HepG2 (cell line): ENCODE measurements at places on chromosomes 16 and 17. TPM values are rescaled to one million over a fixed set of nuclear protein-coding genes. Genes with fewer than 3 reads are reported as not detected.

- peak overlapping the region; percentile 74 for H3K4me3 ChIP-seq
- H3K4me1 ChIP-seq, result peaks cover 12% of the 10 kb centered on the region
- peaks cover 66% of the 10 kb centered on the region for H3K27me3 ChIP-seq
- no peak overlapping the region for H3K27ac ChIP-seq
Measured at GRCh38 chr17:47850373-47850691, 631 bp downstream of the SP6 start.

DNA sequence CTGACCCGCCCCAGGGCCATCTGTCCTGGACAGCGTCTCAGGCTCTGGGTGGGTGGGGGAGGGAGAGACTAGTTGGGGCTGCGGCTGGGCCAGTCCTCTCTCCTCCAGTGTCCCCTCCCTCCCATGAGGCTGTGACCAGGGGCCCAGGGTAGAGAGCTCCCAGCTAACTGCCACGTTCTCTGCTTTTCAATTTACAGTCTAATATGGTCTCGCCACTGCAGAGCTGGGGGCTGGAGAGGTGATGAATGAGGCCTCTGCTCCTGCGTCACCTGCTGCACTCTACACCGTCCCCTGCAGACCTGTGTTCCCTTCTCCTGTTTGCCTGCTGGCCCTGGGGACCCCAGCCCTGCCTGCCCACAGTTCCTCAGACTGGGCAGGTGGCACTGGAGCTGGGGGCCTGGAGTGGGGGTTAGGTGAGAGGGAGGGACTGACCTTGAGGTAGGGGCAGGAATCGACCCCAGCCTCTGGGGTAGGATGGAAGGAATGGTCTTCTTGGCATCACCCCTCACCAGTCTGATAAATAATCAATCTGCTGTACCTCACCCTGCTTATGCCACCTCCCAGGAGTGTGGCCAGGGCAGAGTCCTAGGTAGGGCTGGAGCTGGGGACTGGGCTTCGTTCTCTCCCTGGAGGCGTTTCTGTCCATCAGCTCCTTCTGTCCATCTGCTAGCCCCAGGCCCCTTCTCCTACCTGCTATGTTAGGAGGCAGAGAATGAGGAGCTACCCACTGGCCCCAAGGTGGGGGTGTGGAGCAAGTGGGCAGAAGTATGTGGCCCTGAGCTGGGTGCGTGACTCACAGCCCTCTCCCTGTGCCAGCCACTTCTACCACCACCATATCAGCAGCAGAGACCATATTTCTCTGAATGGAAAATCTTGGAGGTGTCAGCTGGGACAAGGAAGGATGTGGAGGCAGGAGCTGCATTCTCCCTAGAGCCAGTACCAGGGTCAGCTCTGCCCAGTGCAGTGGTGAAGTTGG, 12.9 kb downstream of the SEZ6 start:
- DNase-seq, result no peak
- H3K4me3 ChIP-seq, result no peak overlapping the region
- no peak overlapping the region for H3K27ac ChIP-seq
- H3K27me3 ChIP-seq, result peaks cover 2% of the 10 kb centered on the region; the same call in 1 of the 2 replicates
- peaks cover 69% of the 10 kb centered on the region for H3K4me1 ChIP-seq
- no peaks in the 10 kb centered on the region for H3K36me3 ChIP-seq

GRCh38 chr17:16866436-16866835, 105.5 kb downstream of the TNFRSF13B start:
- H3K27me3 ChIP-seq, result no peaks in the 10 kb centered on the region
- H3K4me3 ChIP-seq, result no peak overlapping the region
- H3K4me1 ChIP-seq, result no peaks in the 10 kb centered on the region
- DNase-seq, result no peak

- no peak overlapping the region for H3K4me3 ChIP-seq
- no peak for DNase-seq
- H3K27me3 ChIP-seq, result 0 out of 3 replicates have a peak, but pooled peaks cover 3% of the 10 kb centered on the region
- no peaks in the 10 kb centered on the region for H3K36me3 ChIP-seq
- peaks cover 30% of the 10 kb centered on the region for H3K4me1 ChIP-seq
Measured at GRCh38 chr17:40597556-40598300, 32.5 kb upstream of the CCR7 start.

GRCh38 chr16:75761108-75761507, 34.8 kb upstream of the CPHXL start:
- H3K4me1 ChIP-seq, result no peaks in the 10 kb centered on the region
- H3K27me3 ChIP-seq, result no peaks in the 10 kb centered on the region
- H3K4me3 ChIP-seq, result no peak overlapping the region
- DNase-seq, result no peak

The TMEM98 gene
- total RNA-seq, result 77.3 and 103 TPM in 2 replicates

The TM4SF5 gene
- 15.6 and 30.1 TPM in 2 replicates for total RNA-seq

DNA sequence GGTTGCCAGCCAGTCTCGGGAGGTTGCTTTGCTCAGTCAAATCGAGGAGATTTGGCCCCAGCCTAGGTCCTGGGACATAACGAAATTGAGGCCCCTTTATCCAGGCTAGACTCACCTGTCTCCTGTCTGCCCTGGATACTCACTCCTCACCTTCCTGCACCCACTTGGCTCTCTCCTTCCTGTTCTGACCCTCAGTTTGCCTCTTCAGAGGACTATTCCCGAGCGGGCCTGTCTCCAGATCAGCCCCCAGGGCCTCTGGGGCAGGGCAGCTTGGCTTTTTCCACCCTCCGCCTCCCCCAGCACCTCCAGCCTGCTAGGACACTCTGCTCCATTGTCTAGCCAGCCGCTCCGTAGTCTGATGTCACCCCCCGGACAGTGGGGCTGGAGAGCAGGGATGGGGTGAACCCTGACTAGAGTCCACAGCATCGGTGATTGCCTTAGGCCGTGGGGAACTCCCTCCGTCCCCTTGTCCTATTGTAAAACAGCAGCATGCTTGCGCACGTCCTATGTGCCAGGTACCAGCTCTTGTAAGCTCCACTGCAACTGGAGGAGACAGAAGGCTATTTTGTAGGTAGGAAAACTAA, 8.8 kb downstream of the WFIKKN2 start:
- peak overlapping the region; percentile 2; the same call in 1 of the 2 replicates for H3K4me3 ChIP-seq
- H3K27me3 ChIP-seq, result peaks cover 6% of the 10 kb centered on the region; the same call in 1 of the 2 replicates
- peak; percentile 90 for DNase-seq
- no peaks in the 10 kb centered on the region for H3K36me3 ChIP-seq
- H3K27ac ChIP-seq, result peak overlapping the region; percentile 12

GRCh38 chr17:17911001-17911613, 61.1 kb downstream of the TOM1L2 start:
- H3K4me3 ChIP-seq, result no peak overlapping the region
- no peak for DNase-seq
- peak overlapping the region; percentile 58 for H3K27ac ChIP-seq
- peaks cover 47% of the 10 kb centered on the region for H3K4me1 ChIP-seq

- no peak for DNase-seq
- peaks cover 7% of the 10 kb centered on the region for H3K36me3 ChIP-seq
- H3K27me3 ChIP-seq, result no peaks in the 10 kb centered on the region; the same call in 1 of the 2 replicates
Measured at GRCh38 chr17:40356990-40357881, 7.3 kb downstream of the GJD3 start.

GRCh38 chr16:57643910-57644309, 15.5 kb downstream of the ADGRG1 start:
- no peak for DNase-seq
- no peaks in the 10 kb centered on the region for H3K27me3 ChIP-seq
- H3K4me1 ChIP-seq, result peaks cover 55% of the 10 kb centered on the region
- H3K4me3 ChIP-seq, result no peak overlapping the region
- no peak overlapping the region for H3K27ac ChIP-seq

DNA sequence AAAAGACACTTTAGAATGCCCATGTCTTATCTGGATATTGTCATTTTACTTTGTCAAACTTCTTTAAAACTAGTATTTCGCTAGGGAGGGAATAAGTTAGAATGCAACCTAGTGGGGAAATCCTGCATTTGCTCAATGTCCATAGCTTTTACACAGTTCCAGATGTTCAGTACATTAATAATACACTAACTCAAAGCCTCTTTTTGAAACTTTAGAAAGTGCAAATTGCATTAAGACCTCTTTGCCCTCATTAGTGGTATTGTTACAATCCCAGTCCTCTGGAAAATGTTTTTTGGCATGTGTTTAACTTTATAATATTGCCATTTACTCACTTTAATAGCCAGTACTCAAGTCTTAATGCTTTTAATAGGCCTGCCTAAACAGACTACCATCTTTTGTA, 106.8 kb downstream of the BRIP1 start:
- H3K27ac ChIP-seq, result no peak overlapping the region
- H3K36me3 ChIP-seq, result peaks cover 1% of the 10 kb centered on the region; the same call in 1 of the 2 replicates
- no peaks in the 10 kb centered on the region for H3K27me3 ChIP-seq
- no peaks in the 10 kb centered on the region for H3K4me1 ChIP-seq

GRCh38 chr17:1783834-1784611, 22.2 kb downstream of the SERPINF1 start:
- peaks cover 7% of the 10 kb centered on the region for H3K4me1 ChIP-seq
- H3K4me3 ChIP-seq, result no peak overlapping the region
- DNase-seq, result peak; percentile 67
- H3K36me3 ChIP-seq, result peaks cover 51% of the 10 kb centered on the region
- no peaks in the 10 kb centered on the region for H3K27me3 ChIP-seq

The TBC1D3G gene
- not detected in 2 replicates for total RNA-seq

The ZSCAN10 gene
- total RNA-seq, result not detected in 2 replicates

DNA sequence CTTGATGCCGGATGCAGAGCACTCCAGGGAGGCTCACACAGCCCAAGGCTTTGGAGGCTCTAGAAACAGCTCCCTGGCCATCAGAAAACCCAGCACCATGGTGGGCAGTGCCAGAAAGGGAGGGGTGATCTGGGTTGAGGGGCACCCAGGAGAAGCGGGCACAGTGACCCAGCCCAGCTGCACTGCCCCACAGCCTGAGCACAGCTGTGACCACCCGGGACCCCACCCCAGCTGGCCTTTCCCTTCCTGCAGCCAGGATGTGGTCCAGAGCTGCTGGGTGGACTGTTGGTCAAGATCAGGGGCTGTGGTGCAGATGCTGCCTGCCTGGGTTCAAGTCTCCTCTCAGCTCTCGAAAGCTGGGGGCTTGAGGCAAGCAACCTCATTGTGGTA, 223.1 kb downstream of the ZNF423 start:
- no peaks in the 10 kb centered on the region for H3K36me3 ChIP-seq
- no peak for DNase-seq
- H3K27ac ChIP-seq, result no peak overlapping the region

The IRX6 gene
- total RNA-seq, result not detected in 2 replicates

DNA sequence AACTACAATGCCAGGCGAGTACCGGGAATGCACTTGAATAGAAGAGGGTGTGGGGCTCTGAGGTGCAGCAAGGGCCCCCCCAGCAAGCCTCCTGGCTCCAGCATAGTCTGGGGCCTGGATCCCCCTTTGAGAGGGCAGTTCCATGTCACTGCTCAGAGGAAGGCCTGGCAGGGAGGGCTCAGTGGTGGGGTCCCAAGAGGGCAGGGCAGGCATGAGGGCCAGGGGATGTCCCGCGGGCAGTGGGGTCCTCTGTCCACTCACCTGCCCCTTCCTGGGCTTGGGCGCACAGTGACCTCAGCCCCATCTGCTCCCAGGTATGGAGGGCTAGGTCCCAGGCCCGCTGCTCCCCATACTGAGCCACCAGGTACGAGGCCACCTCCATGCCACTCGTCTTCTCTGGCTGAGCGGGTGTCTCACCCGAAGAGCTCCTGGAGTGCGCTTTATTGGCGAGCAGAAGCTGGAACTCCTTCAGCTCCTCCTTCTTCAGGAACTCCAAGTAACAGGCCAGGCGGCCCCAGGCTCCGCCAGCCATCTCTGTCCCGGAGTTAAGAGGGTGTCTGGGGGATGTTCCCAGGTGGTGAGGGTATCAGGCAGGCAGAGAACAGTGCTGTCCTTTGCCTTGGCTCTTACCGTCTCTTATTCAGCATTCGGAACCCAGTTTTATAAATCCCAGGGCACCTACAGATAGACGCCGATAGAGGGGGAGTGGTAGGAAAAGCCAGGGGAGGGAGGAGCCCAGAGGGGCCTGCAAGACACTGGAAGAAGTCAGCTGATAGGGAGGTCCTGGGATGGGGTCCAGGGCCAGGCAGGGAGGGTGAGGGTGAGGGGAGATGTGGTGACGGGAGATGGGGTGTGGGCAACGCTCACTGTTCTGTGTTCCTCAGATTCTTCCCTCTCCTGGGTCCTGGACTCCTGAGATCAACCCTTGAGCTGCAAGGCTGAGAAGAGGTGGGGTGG, 605 bp downstream of the NLRP1 start:
- no peaks in the 10 kb centered on the region for H3K36me3 ChIP-seq
- H3K27me3 ChIP-seq, result no peaks in the 10 kb centered on the region
- H3K27ac ChIP-seq, result no peak overlapping the region
- H3K4me1 ChIP-seq, result no peaks in the 10 kb centered on the region
- H3K4me3 ChIP-seq, result no peak overlapping the region
- no peak for DNase-seq

- no peaks in the 10 kb centered on the region for H3K36me3 ChIP-seq
- no peaks in the 10 kb centered on the region for H3K4me1 ChIP-seq
- peaks cover 38% of the 10 kb centered on the region for H3K27me3 ChIP-seq
- no peak overlapping the region for H3K27ac ChIP-seq
- no peak overlapping the region for H3K4me3 ChIP-seq
- no peak for DNase-seq
Measured at GRCh38 chr17:1222321-1222720, 42.5 kb upstream of the ABR start.

The CXCL16 gene
- total RNA-seq, result 5.4 and 9.4 TPM in 2 replicates

- no peaks in the 10 kb centered on the region for H3K4me1 ChIP-seq
- no peaks in the 10 kb centered on the region for H3K27me3 ChIP-seq
- no peaks in the 10 kb centered on the region for H3K36me3 ChIP-seq
Measured at GRCh38 chr16:64356267-64356666, 765.6 kb downstream of the CDH11 start.

DNA sequence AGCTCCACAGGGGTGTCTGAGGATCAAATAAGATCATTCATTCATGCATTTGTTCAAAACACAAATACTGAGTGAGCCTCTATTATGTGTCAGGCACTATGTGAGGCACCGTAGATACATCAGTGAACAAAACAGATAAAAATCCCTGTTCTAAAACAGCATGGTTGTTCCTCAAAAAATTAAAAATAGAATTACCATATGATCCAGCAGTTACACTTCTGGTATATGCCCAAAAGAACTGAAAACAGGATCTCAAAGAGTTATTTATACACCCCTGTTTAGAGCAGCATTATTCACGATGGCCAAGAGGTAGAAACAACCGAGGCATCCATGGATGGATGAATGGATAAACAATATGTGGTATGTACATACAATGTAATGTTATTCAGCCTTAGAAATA, 15.4 kb downstream of the PIPOX start:
- no peaks in the 10 kb centered on the region for H3K27me3 ChIP-seq
- no peak overlapping the region for H3K27ac ChIP-seq
- no peak for DNase-seq
- no peaks in the 10 kb centered on the region for H3K4me1 ChIP-seq

DNA sequence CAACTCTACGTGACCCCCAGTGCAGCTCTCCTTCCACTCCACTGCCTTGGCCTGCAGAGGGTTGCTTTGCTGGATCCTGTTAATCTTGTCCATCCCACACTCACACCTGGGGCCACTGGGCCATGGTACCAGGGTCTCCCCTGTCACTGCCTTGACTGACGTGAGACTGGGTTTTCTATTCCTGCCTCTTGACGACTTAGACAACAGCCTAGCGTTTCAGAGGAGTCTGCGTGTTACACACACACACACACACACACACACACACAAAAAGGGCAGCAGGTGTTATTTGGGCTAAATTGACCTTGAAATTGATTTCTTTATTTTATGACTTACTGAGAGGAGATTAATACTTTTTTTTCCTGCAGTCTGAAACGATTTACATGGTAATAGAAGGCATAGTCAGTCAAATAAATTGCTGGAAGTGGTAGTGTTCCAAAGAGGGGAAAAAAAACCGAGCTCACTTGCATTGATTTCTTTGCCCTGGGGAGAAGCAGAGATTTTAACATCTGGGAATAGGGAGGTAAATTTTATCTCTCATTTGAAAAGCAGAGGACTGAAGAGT, 492.3 kb upstream of the EEF2KMT start:
- H3K4me3 ChIP-seq, result no peak overlapping the region
- peaks cover 1% of the 10 kb centered on the region; the same call in 1 of the 2 replicates for H3K27me3 ChIP-seq
- H3K36me3 ChIP-seq, result no peaks in the 10 kb centered on the region
- no peak for DNase-seq
- no peak overlapping the region for H3K27ac ChIP-seq

- no peak overlapping the region for H3K4me3 ChIP-seq
- H3K27ac ChIP-seq, result no peak overlapping the region
- no peaks in the 10 kb centered on the region; the same call in 1 of the 2 replicates for H3K27me3 ChIP-seq
- H3K4me1 ChIP-seq, result no peaks in the 10 kb centered on the region
Measured at GRCh38 chr16:56311208-56312027, 113.9 kb downstream of the AMFR start.
